Fibroblast of pulmonary artery (primary cell): ENCODE measurements at places on chromosomes 7 and 10.
A peak's percentile ranks its signal among the peaks of the same experiment; 100 is the strongest.

GRCh38 chr10:126233182-126234148 is 154.8 kb downstream of the ADAM12 start:
- no peak for DNase-seq

- no peak for DNase-seq
Observed at GRCh38 chr7:5445981-5446594, 22.5 kb upstream of the TNRC18 start.

DNA sequence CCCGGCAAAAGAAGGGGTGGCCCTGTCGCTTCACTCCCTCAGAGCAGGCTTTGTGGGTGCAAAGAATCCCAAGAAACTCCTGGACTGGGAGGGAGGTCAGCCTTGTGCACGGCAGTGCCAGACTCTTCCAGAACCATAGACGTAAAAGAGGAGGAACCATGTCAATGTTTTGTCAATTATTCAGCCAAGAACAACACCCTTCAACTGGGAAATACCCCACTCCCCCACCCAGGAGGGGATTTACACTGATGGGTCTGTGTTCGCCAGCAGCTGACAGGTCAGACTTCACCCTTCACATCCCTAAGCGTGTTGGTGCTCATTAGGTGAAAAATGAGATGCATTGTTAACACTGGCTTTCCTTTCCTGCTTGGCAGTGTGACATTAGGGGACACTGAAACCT is 116.8 kb upstream of the BMPER start:
- DNase-seq, result no peak

- DNase-seq, result no peak
Observed at GRCh38 chr10:131762789-131763696, 137.8 kb upstream of the PPP2R2D start.

DNA sequence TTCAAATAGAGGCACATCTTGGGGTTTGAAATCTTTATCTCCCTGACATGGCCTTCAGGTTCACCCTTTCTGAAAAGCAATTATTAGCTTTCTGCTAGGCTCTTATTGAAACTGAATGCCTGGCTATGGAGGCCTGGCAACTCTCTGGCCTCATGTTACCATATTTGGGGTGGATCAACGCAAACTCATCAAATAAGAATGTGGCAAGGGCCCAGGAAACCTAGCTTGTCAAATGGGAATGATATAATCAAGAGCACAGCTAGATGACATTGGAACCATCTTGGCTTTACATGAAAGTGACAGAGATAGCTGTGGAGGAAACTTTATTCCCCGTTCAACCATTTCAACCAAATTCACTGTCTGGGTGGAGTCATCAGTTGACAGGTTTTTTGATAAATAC is 202.8 kb upstream of the SMIM30 start:
- no peak for DNase-seq

DNA sequence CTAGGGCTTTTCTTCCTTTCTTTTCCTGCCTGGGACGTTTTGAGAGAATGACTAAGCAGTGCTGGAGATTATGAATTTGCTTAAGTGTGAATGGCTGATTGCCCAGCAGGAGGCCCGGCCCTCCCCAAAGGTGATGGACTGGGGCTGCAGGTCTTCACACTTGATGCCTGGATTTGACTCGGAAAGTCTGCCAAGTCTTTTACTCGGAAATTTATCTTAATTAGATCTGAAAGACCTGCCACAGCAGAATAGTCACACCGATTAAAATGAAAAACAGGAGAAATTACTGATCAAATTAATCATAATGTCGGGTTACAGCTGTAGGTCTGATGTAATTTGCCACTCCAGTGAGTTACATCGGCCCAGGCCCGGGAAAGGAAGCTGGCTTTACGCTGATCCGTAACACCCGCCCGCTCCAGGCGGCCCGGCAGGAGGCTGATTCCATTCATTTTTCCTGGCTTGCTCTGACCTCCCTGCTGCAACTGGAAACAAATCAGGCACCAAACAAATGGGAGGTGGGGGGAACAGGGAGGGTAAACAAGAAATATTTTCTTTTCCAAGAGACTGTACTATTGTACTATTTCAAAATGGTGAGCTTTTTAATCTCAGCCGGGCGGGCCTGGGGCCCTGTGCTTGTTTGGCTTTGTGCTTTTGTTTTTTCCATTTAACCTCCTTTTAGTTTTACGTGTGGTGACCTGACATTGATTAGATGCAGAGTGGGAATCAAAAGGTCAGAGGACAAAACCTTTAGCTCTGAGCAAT is 212.4 kb upstream of the YAE1 start:
- DNase-seq, result peak; percentile 40

DNA sequence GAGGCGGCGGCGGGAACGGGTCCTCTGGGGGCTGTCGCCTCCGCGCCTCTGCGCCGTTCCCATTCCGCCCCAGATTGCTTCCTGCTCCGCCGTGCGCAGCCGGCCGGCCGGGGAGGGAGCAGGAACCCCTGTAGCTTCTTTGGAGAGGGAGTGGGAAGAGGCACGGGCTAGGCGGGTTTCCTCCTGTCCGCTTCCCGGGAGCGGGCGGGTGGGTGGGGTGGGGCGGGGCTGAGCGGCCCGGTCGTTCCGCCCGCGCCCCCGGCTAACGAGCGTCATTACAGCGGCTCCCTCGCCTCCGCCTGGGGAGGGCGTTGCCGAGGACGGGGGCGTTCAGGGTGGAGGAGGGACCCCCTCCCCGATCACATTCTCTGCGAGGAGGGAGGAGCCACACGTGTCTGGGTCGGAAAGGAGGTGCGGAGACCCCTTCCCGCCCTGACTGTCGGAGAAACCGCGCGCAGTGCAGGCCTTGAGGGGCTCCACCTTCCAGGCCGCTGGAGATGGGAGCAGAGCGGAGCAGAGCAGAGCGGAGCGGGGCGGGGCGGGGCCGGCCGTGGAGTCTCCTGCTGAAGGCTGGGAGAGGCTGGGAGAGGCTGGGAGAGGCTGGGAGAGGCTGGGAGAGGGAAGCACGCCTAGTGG is 39.7 kb downstream of the AGAP3 start:
- no peak for DNase-seq

DNA sequence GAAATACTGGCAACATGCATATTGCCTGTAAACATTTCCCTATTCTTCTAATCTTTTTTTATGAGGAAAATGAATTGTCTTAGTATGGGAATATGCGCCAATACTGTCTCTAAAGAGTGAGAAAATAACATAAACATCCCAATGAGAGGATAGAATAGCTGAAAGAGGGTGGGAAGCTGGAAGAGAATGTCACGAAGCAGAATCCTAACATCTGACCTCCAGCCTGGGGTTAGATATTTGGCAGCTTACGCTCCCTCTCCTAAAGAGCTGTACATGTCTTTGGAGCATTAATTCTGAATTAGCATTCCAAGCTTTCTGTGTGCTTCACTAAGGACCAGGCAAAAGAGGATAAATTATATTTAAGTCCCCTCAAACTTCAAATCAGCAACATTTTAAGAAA is 31.6 kb upstream of the SLC16A12 start:
- DNase-seq, result no peak

- no peak for DNase-seq
Observed at GRCh38 chr7:128349466-128349825, 5.7 kb upstream of the RBM28 start.

DNA sequence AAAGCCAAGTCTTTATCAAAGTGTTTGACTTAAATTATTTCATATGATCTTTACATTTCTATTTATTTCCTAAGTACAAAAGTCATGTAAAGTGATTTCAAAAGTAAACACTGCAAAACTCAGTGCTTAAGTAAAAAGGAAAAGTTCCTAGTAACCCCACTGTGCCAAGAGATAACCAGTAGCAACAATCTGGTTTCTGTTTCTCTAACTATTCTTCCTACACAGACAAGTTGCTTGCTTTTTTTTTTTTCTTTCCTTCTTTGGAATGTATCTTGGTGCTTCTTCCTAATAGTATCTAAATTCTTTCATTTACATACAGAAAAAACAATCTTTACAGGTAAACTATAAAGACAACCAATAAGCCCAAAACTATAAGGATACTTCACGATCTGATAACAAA is 3.1 kb downstream of the JCAD start:
- DNase-seq, result peak; percentile 47

DNA sequence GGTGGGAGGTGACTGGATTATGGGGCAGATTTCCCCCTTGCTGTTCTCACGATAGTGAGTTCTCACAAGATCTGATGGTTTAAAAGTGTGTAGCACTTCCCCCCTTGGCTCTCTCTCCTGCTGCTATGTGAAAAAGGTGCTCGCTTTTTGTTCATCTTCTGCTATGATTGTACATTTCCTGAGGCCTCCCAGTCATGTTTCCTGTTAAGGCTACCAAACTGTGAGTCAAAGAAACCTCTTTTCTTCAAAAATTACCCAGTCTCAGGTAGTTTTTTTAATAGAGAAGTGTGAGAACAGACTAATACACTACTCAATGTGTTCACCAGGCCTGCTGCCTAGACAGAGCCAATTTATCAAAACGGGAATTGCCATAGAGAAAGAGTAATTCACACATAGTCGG is 49.7 kb downstream of the SDHAF3 start:
- DNase-seq, result no peak
